SIG-M5 (cell line): ENCODE measurements at places on chromosomes 4 and X.
A peak's percentile ranks its signal among the peaks of the same experiment; 100 is the strongest.

- no peak for DNase-seq
Observed at GRCh38 chrX:118706681-118707080, 20.7 kb upstream of the IL13RA1 start.

GRCh38 chrX:153722704-153723350, 1.4 kb downstream of the BCAP31 start:
- DNase-seq = no peak

DNA sequence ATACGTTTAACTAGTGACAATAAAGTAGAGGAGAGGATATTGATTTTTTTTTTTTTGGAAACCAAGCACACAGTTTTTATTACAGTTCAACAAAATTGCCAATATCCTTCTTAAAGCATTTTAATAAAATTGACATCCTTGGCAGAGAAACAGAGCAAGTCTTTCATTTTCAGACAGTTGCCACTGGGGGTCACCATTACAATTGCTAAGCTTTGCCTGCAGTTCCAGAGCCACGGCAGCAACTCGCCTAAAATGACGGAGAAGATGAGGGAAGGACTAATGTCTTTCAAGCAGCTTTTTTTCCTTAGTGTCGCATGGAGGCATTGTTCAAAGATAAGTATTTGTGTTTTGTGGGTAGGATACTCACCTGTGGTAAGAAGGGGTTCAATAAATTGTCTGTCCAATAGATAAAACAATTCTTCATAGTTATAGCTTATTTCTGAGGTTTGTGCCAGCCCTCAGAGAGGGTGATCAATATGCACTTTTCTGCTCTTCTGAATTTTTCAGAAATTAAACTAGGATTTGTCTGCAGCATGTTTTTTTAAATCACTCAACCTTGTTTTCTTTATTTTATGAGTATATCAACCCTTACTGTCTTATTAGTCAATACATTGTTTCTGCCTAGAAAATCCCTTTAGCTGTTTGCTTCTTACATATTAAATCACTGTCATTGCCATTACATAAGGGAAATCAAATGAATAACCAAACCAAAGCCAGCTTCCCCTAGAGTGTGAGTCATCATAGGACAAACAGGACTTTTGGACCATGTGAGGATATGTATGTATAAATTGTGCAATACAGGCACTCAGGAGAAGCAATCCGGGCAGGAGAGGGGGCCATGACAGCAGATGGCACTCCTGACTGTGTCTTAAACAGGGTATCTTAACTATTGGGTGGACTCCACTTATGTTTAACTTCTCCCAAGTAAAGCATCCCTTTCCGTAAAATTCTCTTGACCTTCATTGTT, 508.1 kb upstream of the ARX start:
- no peak for DNase-seq

DNA sequence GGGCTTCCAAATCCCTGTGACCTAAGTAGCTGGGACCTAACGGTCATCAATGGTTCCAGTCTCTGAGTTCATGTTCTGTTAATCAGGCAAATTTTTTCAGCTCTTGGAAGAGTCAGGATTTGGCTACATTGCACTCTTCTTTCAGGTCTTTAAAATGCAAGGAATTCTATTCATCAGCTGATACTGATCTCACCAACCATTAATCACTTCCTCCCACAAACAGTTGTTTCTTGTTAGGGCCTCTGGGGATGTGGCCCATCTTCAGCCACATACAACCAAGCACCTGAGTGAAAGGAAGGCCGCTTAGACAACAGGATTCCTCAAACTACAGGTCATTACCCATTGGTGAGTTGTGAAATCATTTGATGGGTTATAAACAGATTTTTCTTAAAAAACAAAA, 71.7 kb downstream of the FANCB start:
- DNase-seq = no peak

- no peak for DNase-seq
Observed at GRCh38 chr4:127400731-127401346, 231.9 kb upstream of the INTU start.

GRCh38 chr4:121510341-121510874, 129.6 kb upstream of the QRFPR start:
- no peak for DNase-seq

DNA sequence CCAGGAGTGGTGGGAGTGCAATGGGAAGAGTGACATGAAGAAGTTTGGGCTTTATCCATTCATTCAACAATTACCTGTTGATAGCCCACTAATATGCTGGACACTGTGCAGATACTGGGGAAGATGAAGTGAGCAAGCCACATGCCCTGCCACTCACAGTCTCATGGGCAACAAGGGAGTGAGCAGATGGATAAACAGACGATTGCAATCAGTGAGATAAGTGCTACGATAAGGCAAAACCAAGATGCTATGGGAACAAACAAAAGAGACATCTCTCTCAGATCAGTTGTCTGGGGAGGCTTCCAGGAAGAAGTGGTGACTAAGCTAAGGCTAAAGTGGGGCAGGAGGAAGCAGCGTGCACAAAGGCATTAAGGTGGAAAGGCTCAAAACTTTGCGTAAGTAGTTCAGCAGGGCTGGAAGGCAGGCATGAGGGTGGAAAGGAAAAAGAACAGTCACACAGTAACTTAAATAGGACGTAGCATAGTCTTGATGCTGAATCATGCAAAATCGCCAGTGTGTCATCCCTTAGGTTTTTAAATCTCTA, 31.7 kb downstream of the GAB3 start:
- DNase-seq = peak; percentile 58

DNA sequence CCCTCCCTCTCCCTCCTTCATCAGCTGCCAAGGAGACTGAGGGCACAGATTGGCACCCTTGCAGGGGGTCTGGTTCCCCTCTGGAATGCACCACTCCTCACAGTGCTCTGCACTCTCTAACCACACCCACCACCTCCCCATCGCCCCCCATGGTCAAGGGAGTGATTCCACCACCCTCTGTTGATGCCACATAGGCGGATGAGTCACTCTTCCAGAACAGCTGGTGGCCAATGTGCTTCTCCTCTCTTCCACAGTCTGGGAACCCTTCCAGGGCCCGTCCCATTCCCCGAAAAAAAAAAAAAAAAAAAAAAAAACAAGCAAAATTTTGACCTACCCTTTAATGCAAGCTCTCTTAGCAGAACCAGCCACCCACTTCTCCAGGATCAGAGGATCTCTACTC, 341.3 kb upstream of the KLF3 start:
- DNase-seq = no peak

- DNase-seq = no peak
Observed at GRCh38 chrX:120736989-120737388, 107.1 kb upstream of the C1GALT1C1 start.

- no peak for DNase-seq
Observed at GRCh38 chr4:82885410-82885809, 5.5 kb downstream of the SEC31A start.

GRCh38 chrX:135596495-135596894, 76.0 kb downstream of the INTS6L start:
- no peak for DNase-seq

GRCh38 chrX:12497832-12498591, 293.2 kb upstream of the PRPS2 start:
- DNase-seq = no peak

DNA sequence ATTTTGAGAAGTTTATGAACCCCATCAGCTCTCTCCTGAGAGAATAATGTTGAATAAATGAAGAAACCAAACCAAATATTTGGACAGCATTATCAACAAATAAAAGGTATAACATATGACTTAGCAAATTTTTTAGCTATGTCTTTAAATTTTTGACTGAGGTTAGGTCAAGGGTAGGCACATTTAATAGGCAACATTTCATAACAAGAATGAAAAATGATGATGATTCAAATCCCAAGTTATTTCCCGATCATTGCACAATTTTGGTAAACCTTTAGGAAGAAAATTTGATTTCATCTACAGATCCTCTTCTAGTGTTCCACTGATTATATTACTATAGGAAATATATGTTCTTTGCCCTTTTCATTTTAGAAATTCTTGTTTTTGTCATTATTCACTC, 123.7 kb upstream of the TLR3 start:
- DNase-seq = no peak

DNA sequence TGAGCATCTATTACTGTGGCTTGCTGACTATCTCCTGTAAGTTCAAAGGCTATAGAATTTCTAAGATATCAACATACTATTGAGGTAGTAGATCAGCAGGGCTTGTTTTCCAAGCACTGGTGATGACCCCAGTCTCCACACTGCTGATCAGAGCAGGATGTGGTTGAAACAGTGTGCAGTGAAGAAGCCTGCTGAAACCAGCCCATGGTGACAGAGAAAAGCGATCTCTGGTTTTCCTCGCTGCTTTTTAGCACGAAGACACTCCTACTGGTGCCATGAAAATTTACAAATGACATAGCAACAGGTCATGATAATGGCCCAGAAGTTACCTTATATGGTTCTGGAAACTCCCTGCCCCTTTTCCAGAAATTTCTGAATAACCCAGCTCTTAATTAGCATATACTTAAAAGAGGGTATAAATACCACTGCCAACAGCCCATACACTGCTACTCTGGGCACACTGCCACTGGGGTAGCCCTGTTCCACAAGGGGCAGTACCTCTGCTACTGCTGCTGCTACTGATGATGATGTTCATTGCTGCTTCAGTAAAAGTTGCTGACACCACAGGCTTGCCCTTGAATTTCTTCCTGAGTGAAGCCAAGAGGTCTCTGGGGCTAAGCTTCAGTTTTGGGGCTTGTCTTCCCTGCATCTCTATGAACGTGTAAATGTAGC, 1689.5 kb upstream of the PCDH10 start:
- DNase-seq = no peak

DNA sequence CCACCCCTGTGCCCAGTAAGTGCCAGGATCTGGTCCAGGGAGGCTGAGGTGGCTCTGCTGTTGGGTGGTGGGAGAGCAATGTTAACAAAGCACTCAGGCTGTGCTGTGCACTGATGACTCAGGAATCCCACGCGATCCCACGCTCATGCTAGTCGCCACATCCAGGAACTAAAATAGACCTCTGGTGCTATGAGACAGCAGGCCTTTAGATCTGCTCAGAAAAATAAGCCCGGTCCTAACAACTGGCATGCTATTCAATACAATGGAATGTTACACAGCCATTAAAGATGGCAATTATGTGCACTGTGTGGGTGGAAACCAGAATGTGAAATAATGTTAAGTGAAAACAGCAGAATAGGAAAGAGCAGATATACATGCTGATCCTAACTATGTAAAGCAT, 26.0 kb downstream of the ARL13A start:
- DNase-seq = no peak

GRCh38 chr4:82898322-82899243, 2.0 kb upstream of the THAP9 start:
- no peak for DNase-seq

DNA sequence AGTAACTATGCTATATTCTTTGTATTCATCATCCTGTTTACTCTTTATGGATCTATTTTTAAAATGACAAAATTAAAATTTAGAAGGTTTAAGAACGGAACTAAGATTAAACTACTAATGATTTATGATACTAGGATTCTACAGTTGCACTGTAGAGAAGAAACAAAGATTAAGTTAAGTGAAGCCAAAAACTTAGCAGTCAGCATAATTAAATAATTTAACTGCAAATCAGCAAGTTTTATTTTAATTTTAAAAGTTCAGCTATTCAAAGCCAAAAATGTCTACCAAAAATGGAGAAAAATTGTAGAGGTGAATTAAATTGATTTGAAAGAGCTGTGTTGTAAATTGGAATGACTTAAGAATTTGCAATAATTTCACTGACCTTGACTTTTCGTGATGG, 30.8 kb downstream of the NDST4 start:
- DNase-seq = no peak

DNA sequence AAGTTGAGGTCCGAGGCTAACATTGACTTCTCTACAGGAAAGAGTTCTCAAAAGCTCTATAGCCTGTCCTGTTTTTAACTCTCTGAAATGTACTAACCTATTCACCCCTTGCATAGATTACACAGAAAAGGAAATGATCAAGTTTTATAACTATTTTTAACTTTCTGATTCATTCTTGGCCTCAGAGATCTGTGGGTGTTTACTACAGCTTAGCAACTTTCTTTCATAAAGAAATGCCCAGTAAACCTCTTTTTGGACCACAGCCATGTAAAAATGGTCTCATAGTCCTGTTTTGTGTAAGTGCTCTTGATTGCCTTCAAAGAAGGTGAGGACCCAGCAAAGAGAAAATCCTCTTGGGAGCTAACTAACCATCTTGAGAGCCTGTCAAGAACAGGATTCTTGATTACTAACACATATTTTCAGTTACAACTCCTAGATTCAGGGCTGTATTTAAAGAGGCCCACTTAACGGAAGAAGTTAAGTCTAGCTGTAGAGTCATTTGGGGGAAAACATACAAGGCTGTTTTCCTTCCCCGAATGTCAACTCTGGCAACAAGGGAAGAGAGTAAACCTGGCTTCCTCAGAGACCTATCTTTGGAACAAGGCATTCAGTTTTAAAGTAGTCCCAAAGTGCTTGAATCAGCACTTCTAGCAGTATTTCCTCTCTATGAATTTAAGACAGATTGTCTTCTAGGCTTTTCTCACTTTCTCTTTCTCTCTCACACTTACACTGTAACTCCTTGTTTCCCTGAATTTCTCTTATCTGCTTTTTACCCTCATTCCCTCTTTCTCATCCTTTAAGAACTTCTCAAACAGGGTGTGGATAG, 78.2 kb downstream of the IL21 start:
- DNase-seq = no peak
